Activated naive CD8-positive, alpha-beta T cell treated with anti-CD3 and anti-CD28 coated beads, Interleukin-2, amount 50 U/mL, for 16 hours (primary cell): ENCODE measurements at places on chromosomes 16 and 17.

DNA sequence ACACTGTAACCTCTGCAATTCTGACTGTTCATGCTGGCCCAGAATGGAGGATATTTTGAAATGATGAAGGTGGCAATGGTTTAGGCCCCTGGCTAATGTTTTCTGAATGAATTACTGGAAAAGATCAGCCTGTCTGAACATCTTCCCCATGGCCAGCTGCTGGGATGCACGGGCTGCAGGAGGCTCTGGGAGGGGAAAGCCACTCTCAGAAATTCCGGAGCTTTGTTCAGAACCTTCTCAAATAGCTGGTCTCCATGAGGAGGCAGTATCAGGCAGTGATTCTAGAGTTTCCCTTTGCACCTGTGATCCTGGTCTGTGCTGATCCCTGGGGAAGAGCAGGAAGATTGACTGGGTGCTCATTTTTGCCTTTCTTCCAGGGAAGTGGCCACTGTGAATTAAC is 5.0 kb downstream of the SLC6A2 start:
- no peak for DNase-seq

GRCh38 chr17:81723651-81724209 is 11.6 kb downstream of the SLC25A10 start:
- DNase-seq, result no peak

DNA sequence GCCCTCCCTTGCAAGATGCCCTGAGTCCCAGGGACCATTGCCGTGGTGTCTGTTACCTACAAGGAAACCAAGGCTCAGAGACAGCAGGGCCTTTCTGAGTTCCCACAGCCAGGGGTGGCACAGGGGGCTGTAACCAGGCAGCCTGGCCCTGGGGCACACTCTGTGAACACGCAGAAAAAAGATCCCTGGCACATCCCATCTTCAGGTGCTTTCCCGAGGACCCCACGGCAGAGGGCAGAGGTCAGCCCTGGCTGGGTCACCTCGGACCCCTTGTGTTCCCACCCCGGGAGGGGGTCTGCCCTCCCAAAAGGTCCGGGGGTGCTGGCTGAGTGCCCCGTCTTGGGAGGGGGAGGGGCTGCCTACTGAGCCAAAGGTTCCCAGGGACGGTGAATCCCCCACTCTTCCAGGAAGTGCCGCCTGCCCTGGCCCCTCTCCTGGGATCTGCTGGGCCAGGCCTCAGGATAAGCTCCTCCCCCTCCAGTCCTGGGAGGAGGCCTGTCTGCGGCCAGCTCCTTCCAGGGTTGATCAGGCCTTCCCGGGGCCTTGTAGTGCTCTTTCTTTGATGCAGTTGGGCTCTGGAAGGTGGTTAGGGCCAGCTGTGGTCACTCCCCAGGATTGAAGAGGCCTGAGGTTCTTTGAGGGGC is 8.1 kb downstream of the GLIS2 start:
- no peak for DNase-seq

DNA sequence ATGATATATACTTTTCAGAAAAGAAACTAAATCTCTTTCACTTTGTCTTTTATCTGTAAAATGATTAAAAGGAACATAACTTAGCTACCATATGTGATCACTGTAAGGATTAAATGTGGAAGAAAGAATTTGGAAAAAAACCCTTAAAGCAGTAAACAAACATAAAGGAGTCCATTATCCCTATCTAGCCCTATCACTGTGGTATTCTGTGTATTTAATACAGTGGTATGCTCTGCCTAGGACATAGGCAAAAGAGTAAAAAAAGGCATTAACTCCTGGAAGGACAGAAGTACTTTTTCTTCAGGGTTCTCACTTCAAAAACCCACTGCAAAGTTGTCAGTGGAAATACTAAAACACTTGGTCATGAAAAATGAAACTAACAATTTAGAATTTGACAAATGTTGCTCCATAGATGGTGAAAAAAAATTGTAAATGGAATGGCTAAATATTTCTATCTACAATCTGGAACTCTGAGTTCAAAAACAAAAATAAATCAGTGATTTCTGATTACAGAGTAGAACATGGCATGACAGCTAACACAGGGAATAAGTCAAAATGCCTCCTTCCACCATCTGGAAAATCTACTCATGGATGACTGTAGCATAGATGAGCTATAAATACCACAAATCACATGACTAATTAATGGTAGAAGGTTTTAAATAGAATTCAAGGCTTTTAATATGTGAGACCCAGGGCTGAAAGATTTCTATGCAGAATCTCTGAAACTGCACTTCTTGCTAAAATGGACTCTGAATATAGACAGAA is 140.1 kb downstream of the ITFG1 start:
- DNase-seq, result no peak

DNA sequence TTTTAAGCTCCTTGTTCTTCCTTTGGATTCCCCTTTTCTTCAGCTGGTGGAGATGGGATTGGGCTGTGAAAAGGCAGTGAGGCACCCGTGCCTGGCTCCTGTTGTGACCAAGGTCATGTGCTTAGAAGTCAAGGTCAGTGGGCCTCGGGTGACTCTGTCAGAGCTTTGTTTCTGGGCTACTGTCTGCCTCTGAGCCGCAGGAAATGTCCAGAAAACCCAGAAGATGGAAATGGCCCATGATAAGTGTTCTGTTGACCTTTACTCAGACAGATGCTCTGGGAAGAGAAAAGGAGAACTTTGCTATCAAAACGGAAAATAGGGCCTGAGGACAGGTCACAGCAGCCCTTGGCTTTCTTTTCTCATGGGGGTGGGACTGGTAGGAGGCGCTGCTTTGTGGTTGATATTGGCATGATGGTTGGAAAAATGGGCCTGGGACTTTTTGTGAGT is 2.9 kb downstream of the ABCC1 start:
- no peak for DNase-seq

DNA sequence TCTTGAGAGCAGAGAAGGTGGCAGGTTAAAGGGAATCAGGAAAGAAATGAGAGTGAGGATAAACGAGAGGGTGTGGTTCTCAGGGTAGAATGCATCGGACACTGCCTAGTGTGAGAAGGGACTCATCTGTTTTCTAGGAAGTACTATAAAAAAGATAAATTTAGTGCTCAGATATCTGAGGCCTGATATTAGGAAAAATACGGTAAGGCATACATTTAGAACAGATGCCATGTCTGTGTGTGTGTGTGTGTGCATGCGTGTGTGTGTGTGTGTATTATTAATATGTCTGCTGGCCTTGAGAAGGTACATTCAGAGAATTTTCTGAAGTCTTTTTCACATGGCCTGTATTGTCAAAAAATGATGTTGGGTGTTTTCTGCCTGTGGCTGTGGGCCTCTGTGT is 414.8 kb downstream of the MAF start:
- no peak for DNase-seq
